NCI-H1436 (cell line): ENCODE measurements at places on chromosomes 7 and 10.

- no peak for DNase-seq
These were observed 57.5 kb downstream of the FANK1 start for GRCh38 chr10:125953778-125954385.

DNA sequence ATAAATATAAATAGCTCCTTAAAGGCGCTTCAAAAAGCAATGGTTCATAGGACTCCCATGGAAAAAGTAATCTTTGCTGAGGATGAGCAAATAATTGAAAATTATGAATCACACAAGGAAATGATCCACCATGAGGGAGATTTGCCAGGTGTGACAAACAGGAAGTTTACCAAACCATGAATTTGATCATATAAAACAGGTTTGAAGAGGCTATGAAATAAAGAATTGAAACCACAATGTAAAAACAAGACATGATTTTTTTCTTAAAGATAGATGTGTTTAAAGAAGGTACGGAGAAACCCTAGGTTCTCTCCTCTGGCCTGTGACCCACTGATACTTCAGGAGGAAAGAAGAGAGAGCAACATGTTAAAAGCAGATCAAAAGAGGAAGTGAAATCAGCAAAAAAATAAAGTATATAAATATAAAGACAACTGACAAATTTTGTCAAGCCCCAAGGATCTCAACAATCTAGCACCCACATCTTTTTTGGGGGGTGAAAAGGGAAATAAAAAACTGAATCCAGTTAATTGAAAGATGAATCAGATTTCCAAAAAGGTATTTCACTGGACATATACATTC, 111.3 kb upstream of the ASAH2 start:
- no peak for DNase-seq

DNA sequence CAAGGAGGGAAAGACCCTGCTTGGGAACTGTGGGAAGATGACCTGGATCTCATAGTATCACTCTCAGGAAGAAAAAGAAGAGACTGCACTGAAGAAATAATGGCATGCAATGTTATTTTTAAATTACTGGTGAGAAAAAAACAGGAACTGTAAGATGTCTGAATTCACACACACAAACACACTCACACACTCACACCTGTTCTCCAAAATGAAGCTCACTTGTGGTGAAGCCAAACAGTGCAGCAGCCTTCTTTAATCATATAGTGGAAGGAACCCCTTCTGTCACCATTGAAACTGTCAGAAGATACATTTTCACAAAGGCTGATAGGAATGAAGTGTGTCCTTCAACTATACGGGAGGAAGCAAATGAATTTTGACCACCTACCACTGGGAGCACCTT, 156.5 kb upstream of the GHITM start:
- no peak for DNase-seq

DNA sequence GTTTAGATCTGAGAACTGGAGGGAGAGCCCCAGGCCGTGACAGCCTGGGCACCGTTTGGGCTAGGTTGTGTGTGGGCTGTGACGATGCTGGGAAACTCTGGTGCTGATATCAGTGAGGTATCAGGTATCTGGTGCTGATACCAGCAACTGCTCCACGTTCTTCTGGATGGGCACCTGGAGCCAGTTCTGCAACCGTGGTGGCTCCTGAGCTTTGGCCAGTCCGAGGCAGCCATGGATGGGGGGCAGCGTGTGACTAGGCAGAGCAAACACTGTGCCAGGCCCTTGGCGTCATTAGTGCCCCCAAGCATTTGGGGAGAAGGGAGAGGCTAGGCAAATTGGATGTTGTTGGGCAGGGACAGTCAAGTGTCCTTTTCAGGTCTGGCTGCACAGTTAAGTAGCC, 57.9 kb downstream of the ZNF467 start:
- no peak for DNase-seq

GRCh38 chr7:142161921-142162320, 50.4 kb downstream of the MGAM2 start:
- no peak for DNase-seq

GRCh38 chr10:80485076-80485945, 31.2 kb downstream of the TSPAN14 start:
- DNase-seq, result no peak

GRCh38 chr10:74474022-74474713, 323.1 kb downstream of the ADK start:
- DNase-seq, result no peak

DNA sequence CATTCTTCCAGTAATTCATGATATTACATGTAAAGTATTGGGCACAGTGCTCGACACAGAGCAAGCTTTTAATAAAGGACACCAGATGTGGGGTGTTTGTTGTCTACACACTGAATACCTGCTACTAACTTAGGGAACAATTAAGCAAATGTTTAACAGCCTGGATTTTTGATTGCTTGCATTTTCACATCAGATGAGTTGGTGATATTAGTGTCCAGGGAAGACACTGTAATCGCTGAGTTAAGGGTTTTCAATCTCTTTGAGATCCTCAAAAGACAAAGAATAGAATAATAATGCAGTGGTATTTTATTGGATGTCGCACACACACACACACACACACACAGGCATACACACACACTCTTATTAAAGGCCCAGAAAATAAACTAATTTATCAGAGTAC, 79.1 kb downstream of the VIM start:
- no peak for DNase-seq

- DNase-seq, result no peak
These were observed 257.8 kb downstream of the SNX10 start for GRCh38 chr7:26549281-26549944.
